Kidney epithelial cell (primary cell): ENCODE measurements at places on chromosomes 12 and 14.

GRCh38 chr14:98974113-98974512 lies 297.9 kb downstream of the BCL11B start:
- no peak for DNase-seq

DNA sequence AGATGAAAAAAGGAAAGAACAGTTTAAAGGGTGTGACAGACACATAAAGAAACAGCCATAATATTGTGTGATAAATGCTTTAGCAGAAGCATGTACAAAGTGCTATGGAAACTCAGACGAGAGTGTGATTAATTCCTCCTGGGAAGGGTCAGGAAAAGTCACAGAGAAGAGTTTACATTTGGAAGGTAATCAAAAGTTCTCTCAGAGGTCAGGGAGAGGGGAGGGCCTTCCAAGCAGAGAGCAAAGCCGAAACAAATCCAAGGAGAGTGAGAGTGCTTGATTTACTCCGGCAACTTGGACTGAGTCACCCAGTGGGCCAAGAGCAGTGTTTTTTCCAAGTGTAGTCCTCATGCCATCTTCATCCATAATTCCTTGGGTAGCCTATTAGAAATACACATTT lies 108.3 kb downstream of the IGF1 start:
- DNase-seq, result no peak

GRCh38 chr14:77040741-77041653 lies 12.5 kb upstream of the IRF2BPL start:
- DNase-seq, result no peak

- no peak for DNase-seq
Measured at GRCh38 chr14:75492832-75493591, 29.3 kb upstream of the BATF start.

DNA sequence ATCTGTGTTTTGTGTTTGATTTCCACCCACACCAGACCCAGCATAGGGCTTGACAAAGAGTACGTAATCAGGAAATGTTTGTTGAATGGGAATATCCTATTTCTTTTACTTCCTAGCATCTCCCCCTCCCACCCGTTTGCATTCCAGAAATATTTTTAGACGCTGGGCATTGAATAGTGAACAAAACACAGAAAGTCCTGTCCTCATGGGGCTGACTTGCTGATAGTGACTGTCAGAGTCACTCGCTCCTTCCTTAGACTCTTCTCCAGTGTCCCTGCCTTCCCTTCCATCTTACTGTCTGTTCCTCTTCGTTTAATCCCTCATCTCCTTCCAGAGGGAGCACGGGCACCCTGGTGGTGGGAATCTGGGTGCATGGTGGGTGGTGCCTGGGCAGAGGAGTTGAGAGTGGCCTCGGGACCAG lies 53.6 kb downstream of the SLC25A47 start:
- no peak for DNase-seq

DNA sequence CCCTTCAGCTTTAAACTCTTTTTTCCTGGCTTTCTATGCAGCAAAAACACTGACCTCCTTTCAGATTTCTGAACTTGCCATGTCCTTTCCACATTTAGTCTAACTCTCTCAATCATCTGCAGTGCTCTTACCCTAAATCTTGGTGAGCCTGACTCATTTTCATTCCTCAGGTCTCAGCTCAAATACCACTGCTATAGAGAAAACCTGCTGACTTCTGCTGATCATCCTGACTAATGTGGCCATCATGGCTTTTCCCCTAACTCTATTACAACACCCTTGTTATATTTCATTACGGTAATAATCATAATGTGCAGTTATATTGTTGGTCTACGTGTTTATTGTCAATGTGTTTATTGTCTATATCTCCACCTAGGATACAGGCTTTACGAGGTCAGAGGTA lies 207.3 kb upstream of the OR4E1 start:
- DNase-seq, result no peak

GRCh38 chr14:79852950-79853744 lies 358.2 kb downstream of the DIO2 start:
- DNase-seq, result no peak

DNA sequence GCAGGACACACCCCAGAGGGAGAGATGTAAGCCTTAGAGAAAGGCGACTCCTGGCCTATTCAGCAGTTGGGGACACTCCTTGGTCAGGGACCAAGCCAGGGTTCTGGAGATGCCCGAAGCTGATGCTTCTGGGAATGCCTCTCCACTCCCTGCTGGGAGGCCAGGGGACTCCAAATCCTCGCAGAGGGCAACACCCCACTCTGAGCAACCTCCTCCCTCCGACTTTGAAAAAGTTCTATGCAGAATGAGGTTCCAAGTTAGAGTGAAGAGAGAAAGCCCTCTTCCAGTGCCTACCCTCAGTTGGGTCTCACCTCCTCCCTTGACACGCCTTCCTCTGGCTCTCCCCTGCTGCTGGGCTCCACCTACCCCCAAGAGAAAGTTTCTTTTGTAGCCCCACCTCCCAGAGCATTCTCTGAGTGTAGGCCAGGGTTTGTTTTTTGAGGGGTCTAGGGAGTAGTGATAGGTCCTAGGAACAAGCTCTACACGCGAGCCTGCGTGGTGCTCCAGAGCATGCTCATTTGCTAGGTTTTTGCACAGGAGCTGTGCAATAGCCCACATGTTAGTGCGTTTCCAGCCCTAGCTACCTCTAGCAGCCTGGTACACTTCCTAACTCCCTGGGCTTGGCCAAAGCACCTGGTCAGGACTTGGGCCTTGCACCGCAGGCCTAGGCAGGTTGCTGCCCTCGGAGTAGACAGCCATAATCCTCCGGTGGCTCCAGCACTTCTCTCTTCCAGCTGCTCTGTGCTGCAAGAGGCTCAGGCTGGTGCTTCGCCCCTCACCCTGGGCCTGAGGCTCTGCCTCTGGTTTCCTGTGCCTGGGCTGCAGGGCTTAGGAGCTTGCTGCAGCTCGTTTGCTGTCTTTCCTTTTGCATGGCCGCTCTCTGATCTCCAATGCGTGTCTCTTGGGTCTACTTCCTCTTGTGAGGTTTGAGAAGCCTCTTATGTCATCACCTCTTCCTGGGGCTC lies 590 bp upstream of the CEBPE start:
- no peak for DNase-seq

- no peak for DNase-seq
Measured at GRCh38 chr12:5967645-5968415, 22.8 kb upstream of the ANO2 start.

DNA sequence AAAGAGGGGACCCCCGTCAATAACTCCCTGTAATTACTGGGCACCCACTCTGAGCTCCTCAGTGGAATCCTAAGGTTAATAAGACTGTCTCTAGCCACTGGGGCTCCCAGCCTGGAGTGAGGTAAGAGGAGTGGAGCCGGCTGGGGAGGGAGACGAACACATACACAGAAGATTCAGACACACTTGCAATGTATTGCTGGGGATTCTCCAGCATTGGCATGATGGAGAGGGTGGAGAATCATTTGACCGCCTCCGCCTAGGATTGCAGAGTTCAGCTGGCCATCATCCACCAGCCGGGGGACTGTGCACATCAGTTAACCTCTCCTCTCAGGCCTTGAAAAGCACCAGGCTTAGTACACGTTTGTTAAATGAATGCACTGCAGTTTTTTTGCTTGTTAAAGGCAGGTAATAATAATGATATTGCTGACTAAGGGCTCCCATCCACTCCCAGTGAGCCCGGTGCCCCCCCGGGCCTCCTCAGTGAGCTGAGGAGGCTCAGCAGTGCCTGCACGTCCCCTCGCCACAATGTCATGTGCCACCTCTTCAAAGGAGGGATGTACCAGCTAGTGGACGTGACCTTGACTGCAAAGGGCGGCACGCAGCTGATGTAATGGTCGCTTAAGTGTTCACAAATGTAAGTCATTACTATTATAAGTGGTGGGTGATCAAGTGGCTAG lies 20.3 kb upstream of the FAIM2 start:
- no peak for DNase-seq

- no peak for DNase-seq
Measured at GRCh38 chr14:32710731-32711680, 227.7 kb upstream of the NPAS3 start.

- DNase-seq, result no peak
Measured at GRCh38 chr14:105605464-105606304, 79.3 kb downstream of the TMEM121 start.
